ENCODE measurements at places on chromosomes 5 and 9. TPM values are rescaled to one million over a fixed set of nuclear protein-coding genes. Genes with fewer than 3 reads are reported as not detected.

HTR1A gene
- total RNA-seq, result 0.79 TPM

PCDHA11 gene
- 6.6 TPM for total RNA-seq

DRD1 gene
- total RNA-seq, result not detected

GPSM1 gene
- total RNA-seq, result 22.1 TPM

LHX3 gene
- not detected for total RNA-seq

- no peak for DNase-seq
Observed at GRCh38 chr5:138344887-138345622, 7.0 kb downstream of the FAM53C start.

- DNase-seq, result no peak
Observed at GRCh38 chr5:113271015-113271414, 163.8 kb downstream of the TSSK1B start.

DNA sequence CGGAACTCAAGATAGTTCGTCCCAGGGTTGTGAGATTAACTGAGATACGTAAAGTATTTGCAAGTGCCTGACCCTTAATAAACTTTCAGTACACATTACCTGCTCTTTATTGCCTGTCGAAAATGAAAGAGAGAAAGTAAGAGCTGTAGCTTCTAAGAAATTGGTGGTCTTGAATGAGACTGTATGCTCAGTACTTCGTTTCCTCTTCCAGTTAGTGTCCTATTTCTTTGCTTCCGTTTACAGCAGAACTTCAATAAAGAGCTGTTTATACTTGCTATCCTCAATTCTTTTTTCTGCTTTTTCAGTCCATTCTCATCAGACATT is 534 bp downstream of the SRFBP1 start:
- DNase-seq, result no peak

- DNase-seq, result no peak
Observed at GRCh38 chr5:143056792-143057579, 286.8 kb downstream of the ARHGAP26 start.

GRCh38 chr5:81180780-81181460 is 52.2 kb upstream of the CKMT2 start:
- DNase-seq, result no peak

DNA sequence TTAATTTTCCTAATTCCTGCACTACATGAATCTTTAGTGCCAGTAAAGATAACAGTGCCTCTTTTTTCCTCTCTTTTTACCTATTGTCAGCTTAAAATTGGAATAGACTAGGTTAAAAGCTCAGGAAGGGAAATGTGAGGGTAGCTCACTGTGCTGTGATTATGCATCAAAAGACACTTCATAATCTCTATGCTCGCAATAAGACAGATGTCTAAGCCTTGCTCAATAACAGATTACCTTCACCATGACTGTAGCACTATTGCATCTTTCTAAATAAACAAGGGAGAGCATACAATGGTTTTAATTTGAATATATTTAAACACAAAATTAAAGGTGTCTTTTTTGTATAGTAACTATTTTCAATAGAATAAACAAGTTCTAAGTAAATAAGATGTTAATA is 130.1 kb downstream of the FBN2 start:
- no peak for DNase-seq

DNA sequence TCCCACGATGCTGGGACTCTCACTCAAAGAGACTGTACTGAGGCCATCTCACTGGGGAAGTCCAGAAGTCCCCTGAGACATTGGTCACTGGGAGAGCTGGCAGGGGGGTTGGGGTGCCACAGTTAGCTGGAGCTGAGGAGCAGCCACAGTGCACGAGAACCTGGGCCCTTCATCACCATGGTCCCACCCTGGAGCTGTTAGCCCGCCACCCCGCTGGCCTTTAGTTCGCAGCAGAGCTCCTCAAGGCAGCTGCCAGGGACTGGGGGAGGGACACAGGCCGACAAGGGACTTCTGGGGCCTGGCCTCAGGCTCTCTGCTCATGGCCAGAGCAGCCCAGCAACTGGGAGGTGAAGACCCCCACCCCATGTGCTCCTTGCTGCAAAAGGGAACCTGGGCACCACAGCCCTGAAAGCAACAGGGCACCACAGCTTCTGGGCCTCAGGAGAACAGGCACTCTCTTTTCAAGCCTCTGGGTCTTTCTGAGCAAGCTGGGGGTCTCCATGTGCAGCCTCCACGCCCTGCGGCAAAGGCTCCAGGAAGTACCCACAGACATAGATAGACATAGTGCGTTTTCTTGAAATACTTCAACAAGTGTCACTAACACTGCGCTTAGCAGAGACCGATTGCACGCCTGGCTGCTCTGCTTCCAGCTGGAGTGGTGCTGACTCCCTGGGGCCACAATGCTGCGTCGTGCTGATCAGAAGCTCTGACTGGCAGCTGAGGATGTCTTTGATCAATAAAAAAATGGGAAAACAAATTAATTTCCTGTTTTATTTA is 46.0 kb downstream of the VAV2 start:
- no peak for DNase-seq

GRCh38 chr9:70577671-70578070 is 163.2 kb upstream of the KLF9 start:
- no peak for DNase-seq

DNA sequence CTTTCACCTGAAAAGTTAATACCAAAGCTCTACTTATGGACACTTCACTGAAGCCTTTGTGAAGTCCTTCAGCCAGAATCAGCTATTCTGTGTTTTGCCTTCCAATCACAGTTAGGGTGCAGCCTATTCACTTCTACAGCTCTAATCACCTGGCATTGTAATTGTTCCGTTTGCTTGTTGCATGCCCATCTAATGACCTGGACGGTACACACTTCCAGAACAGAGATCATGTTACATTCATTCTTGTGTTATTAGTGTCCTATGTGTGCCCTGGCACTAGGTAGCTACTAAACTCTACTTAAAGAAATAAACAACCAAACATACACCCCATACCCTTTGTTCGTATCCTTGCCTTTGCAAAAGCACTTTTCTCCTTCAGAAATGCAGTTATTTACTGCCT is 1162.9 kb upstream of the WWC1 start:
- DNase-seq, result no peak

DNA sequence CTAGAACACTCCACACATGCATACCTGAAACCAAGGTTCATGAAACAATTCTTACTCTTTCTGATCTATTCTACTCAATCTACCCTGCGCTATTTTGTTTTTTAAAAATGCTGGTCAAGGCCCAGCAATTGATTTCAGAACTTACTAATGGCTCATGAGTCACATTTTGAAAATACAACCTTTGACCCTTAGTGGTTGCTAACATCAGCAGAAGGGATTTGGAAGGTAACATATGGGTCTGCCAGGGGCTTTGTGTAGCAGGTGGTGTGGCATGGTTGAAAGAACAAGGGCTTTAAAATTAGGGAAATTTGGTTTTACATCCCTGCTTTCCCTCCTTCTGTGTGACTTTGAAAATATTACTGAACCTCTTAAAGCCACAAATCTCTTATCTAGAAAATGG is 101.4 kb downstream of the ATG10 start:
- no peak for DNase-seq

DNA sequence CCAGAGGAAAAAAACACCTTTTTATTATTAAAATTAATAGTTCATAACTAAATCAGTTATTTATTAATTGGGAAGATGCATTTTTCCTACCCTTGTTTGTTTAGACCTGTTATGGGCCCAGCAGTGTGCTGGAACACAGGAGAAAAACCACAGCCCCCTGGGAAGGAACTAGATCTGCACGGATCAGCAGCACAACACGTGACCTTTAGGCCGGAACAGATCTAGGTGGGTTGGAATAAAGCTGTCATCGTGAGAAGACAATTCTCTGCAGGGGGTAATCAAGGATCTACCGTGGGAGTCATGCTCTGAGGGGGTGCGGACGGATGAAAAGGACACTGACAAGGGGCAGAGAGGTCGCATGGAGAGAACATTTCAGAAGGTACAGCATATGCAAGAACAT is 95.8 kb upstream of the SPATA31C2 start:
- no peak for DNase-seq

DNA sequence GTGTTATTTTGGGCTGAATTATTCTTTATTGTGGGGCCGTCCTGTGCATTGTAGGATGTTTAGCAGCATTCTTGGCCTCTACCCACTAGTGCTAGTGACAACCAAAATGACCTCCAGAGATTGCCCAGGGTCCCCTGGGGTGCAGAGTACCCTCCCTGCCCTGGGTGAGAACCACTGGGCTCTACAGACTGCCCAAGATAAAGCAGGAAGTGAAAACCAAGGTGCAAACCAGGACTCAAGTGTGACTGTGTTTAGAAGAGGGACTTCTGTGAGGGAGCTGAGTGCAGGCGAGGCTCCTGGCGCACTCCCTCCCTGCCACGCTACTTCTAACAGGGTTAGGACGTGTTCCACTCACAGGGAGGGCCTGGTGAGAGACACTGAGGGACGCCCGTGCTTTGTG is 41.6 kb downstream of the USP20 start:
- no peak for DNase-seq

DNA sequence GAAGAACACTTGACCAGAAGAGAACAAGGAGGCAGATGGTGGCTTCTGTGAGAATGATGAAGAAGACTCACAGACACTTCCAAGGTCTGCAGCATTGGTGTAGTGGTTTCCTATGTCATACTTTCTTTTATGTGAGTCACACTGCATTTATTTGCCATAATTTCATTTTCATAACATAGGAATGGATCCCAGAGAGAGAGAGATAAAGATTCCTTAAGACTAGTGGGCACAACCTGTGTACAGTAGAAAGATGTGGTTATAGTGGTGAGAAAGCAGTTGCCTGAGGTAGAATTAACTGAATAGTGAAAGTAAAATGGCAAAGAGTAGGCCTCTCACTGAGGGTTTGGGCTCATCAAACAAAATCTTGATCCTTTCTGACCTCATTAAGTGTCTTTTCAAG is 7.6 kb upstream of the CCDC152 start:
- DNase-seq, result no peak

DNA sequence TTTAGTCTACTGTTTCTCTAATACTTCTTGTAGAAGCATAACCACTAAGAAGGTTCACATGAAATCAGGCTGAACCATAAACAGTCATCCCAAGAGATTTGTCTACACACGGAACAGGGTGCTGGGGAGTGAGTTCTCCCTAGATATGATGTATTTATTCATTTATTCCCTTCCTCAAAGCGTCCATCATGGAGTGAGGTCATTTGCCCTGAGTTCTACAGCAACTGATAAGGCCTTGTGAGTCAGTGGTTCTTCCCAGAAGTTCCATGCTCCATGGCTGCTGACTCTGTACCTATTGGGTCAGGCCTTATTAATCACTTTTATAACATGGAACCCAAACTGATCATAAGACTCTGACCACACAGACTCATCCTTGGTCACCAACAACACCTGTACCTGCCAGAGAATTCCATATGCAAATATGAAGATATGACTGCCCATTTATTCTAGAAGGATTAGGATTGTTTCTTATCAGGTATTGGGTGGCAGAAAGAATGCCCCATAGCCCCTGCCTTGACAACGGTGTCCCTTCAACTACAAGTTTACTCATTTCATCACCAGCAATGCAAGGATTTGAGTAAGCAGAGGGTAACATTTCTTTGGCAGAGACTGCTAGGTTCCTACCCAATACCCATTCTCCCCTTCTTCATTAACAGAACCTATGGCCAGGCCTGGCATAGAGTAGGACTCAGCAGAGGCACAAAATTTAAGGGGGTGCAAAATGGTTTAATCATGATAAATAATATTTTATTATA is 118.1 kb downstream of the LHFPL2 start:
- no peak for DNase-seq

GRCh38 chr5:11038772-11039171 is 277.7 kb upstream of the DAP start:
- no peak for DNase-seq

DNA sequence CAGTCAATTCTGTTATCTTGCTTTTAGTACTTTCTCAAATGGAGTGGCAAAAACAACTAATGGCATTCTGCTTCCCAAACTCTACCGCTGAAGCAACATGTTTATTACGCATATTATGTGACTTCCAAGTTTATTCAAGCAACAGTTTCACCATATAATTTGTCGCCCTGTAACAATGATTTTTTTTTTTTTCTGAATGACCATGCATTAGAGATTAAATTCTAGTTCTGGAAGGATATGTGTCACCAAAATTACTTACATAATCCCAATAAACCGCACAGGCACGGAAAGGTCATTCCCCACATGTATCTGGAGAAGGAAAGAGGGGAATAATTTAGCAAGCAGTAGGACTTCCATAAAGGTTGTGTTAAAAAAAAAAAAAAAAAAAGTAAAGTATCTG is 691.8 kb downstream of the DNAH5 start:
- DNase-seq, result no peak

DNA sequence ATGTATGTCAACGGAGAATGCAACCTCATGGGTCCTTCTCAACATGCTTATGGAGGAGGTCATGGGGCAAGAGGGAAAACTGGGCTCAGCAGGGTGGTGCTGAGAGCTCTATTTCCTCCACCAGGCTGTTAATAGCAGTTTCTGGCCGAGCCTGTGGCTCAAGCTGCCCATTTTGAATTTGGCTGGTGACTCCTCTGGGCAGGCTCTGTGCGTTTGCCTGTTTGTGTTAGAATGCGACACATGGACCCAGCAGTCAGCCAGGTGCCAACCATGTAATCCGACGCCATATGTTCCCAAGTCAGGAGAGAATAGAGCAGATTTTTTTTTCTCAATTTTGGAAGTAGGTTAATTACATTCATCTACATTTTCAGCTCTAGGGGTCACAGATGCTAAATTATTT is 387.7 kb upstream of the CLINT1 start:
- no peak for DNase-seq

DNA sequence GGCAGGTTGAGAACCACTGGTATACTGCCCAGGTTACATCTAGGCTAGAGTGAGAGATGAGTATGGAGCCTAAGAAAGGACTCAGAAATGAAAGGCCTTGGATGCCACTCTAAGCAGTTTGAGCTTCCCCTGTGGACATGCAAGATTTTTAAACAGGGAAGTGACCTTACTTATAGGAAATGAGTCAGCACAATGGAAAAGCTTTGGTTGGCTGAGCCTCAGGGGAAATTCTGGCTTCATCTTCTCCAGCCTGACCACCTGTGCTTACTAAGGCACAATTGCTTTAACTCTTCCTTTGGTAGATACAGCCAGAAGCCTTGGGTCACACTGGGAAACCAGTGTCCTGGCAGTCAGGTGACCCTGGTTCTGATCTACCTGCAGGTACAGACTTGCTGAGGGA is 380.2 kb upstream of the ZNF462 start:
- DNase-seq, result no peak

GRCh38 chr9:82939451-82939850 is 123.5 kb downstream of the RASEF start:
- no peak for DNase-seq

DNA sequence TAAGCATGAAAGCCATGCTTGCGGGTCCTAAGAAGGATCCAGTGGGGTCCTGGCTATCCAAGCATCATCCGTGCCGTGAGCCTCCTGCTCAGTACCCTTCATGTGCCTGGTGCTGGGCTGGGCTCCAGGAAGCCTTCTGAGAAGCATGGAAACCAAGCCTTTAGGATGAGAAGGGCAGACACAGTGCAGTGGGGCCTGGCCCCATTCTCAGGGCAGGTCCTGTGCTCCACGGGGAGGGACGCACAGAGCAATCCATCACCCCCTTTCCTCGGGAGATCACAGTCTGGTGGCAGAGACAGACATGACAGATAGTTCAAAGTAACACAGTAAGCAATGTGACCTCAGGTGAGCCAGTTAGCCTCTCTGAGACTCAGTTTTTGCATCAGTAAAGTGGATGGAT is 76.9 kb downstream of the RGS3 start:
- no peak for DNase-seq

GRCh38 chr5:50691399-50692016 is 25.1 kb downstream of the PARP8 start:
- no peak for DNase-seq

Measured in H9 (cell line).